ENCODE measurements at places on chromosomes 1 and 21.

GRCh38 chr1:234602334-234603220, 7.4 kb downstream of the IRF2BP2 start:
- DNase-seq: no peak

DNA sequence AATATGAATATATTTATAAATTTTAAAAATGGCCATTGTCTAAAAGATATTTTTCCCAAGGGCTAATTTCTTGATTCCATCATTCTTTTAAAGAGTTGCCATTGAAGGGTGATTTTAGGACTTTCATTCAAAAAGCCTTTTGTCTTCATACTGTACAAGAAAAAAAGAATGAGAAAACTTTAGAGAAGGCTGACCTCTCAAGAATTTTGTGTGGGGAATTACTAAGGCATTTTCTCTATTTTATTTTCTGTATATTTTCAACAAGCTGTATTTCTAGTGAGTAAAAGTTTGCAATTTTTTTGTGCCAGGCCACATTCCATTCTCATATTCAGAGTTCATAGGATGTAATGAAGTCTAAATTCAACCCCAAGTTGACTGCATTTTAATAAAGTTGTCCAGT, 49.3 kb downstream of the IVNS1ABP start:
- DNase-seq: no peak

GRCh38 chr21:33364830-33365229, 38.4 kb upstream of the IFNGR2 start:
- DNase-seq: no peak

DNA sequence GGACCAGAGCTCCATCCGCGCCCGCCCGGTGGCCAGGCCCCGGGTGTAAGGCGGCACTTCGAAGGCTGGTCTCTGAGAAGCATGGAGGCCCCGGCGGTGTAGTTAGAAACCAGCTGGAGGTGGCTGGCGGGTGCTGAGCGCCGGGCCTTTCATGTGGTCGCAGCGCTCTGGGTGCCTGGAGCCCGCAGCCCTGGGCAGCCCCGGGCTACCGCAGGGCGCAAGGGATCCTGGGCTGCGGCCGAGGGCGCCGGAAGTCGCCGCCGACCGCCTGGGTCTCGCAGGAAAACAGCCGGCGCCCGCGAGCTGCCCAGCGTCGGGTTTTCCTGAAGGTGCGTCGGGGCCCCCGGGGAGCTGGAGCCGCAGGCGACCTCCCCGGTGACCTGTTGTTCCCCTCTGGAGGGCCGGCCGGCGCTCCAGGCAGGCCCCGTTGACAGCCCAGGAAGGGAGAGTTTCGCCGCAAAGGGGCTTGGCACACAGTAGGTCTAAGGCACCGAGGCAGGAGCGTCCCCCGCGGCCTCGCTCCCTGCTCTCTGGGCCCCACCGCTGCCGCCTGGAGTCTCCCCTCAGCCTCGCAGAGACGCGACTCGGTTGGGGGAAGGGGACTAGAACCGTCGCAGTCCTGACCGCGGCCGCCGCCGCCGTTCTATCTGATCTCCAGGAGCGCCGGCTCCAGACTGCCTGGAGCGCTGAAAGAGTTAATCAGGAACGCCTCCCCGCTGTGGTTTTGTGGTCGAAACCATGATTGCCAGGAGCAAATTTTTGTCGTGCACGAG, 2.7 kb downstream of the GRHL3 start:
- peak; percentile 40 for DNase-seq

GRCh38 chr1:23825762-23826522, 713 bp upstream of the HMGCL start:
- no peak for DNase-seq

- DNase-seq: no peak
These were observed 1.5 kb downstream of the NBL1 start for GRCh38 chr1:19645411-19646251.

- DNase-seq: no peak
These were observed 16.9 kb upstream of the EFCAB14 start for GRCh38 chr1:46735708-46736324.

- DNase-seq: no peak
These were observed 578.5 kb downstream of the USP25 start for GRCh38 chr21:16308269-16308668.
